Sigmoid colon (tissue), 7 donors: ENCODE measurements at places on chromosomes 16 and 17. TPM values are rescaled to one million over a fixed set of nuclear protein-coding genes. Genes with fewer than 3 reads are reported as not detected.

The MPO gene
- not detected for polyA plus RNA-seq

The HSF4 gene
- polyA plus RNA-seq, result 3.6 TPM

The MMP25 gene
- 2.8 TPM for polyA plus RNA-seq

The ZC3H7A gene
- polyA plus RNA-seq, result 23.5 TPM

The HS3ST6 gene
- polyA plus RNA-seq, result 6.0 TPM
